Skin of body (tissue), 3 donors: ENCODE measurements at places on chromosomes 7 and 10. TPM values are rescaled to one million over a fixed set of nuclear protein-coding genes. Genes with fewer than 3 reads are reported as not detected.

DNA sequence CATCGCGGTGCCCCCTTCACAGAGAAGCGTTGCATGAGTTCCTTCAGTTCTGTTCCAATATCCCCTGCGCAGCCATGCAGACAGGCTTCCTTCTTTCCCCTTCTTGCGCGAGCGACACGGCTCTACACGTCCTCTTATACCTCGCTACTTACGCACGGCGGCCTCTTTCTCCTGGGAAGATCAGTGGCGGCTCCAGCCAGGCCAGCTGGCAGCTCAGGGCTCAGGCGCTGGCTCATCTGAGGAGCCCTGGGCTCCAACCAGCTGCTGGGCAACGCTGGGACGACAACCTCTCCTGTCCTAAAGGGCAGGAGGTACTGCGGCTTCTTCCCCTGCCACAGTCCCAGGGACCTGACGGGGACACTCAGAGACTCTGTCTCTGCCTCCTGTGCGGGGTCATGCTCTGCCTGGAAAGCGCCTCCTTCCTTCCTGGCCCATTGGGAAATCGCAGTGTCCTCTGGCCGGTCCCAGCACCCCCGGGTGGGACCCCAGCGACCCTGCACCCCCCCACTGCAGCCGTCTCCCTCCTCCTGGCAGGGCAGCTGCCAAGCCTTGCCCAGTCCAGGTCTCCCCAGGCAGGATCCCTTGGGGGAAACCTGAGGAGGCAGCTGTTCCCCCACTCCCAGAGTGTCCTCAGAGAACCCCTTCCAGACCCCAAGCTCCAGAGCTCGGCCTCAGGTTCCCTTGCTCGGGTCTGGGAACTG, 5.0 kb upstream of the FAM20C start:
- DNase-seq: no peak

- DNase-seq: peak; percentile 4
These were observed 2.4 kb upstream of the UBE3C start for GRCh38 chr7:157136372-157136771.

DNA sequence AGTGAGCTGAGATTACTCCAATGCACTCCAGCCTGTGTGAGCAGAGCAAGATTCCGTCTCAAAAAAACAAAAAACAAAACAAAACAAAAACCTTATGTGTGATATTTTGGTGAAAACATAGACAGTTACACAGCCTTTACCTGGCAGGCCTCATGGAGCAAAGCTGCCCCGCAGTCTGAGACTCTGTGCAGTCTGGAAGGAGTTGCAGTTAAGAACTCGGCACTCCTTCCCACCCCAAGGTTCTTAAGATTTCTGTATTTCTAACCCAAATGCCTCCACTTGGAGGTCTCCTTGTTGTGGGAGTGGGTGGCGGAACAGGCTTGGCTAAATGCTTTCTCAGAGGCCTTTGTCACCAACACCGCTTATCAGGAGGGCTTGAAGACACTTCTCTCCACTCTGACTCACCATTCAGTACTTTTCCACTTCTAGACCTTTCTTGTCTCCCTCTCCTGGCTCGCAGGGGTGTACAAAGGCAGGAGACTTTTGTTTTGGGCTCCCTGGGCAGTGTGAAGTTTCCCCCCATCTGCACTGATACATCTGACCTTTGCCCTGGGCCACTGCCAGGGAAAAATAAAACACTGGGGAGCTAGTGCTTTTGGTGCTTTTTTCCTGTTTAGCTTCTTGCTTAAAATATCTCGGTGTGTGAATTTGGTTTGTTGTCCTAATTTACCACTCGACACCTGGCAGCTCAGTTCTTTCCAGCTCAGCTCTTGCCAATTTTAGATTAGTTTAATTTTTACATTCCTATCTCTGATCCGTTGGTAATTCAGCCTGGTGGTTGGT, 51.3 kb upstream of the MAGI2 start:
- no peak for DNase-seq

DNA sequence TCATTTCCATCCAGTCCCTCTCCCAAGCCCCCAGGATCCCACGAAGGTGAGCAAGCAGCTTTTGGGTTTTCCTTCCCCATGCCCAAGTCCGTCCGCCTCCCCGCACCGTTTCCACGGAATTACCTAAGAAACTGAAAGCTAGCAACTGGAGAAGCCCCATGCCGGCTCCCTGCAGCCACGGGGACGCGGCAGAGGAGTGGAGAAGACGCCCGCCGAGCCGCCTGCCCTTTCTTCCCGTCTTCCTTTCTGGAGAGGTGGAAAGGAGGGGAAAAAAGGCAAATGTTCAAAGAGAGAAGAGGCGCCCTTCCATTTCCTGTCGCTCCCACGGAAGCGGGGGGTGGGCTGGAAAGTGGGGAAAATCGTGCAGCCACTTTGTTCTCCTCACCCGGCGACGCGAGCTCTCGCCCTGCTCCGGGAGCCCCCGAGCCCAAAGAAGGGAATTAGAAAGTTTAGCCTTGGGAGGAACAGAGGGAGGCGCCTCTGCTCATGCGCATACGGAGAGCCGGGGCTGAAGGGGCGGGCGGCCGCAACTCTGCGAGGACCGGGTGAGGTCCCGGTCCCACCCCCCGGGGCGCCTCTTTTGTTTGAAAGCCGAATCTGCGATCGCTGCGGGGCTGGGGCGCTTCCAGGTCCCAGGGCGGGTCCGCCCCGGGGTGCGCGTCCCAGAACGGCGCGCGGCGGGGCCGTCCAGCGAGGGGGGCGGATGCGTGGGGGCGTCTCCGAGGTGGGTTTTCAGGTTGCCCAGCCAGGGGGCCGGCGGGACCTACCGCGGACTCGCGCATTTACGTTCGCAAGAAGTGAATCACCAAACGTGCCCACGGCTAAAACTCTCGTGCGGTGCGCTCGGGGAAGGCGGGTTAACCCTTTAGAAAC, at the start of gene LAMB1:
Gene LAMB1 (minus strand): TSS at position 436 of the 873 bp plus-strand sequence. CDS start 276 bp downstream, at position 160.
- DNase-seq: peak; percentile 69

PON3 gene
- total RNA-seq: 11.2 TPM

NPY gene
- not detected for total RNA-seq

ETV1 gene
- 8.7 TPM for total RNA-seq
